ENCODE measurements at places on chromosomes 3 and 15.

DNA sequence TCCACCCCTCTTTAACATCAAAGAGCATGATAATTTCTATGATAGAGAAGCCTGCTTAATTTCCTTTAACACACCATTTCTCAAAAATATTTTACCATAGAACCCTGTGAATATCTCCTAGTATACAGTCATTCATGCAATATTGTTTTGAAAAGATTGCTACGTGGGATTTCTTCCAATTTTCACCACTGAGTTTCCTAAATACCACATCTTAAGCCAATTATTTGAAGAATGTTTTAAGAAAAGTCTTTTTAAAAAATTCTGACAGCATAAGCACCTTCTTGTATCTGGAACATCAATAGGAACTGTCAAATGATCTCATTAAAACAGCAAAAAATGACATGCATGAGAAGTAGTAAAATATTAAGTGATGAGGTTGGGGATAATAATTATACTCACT is 1126.7 kb downstream of the TUSC7 start:
- DNase-seq: no peak

GRCh38 chr15:83585601-83586335 is 68.2 kb upstream of the ADAMTSL3 start:
- DNase-seq: no peak

GRCh38 chr3:132034097-132034485 is 723 bp downstream of the CPNE4 start:
- no peak for DNase-seq

GRCh38 chr3:149462581-149463011 is 11.9 kb upstream of the TM4SF4 start:
- DNase-seq: no peak

DNA sequence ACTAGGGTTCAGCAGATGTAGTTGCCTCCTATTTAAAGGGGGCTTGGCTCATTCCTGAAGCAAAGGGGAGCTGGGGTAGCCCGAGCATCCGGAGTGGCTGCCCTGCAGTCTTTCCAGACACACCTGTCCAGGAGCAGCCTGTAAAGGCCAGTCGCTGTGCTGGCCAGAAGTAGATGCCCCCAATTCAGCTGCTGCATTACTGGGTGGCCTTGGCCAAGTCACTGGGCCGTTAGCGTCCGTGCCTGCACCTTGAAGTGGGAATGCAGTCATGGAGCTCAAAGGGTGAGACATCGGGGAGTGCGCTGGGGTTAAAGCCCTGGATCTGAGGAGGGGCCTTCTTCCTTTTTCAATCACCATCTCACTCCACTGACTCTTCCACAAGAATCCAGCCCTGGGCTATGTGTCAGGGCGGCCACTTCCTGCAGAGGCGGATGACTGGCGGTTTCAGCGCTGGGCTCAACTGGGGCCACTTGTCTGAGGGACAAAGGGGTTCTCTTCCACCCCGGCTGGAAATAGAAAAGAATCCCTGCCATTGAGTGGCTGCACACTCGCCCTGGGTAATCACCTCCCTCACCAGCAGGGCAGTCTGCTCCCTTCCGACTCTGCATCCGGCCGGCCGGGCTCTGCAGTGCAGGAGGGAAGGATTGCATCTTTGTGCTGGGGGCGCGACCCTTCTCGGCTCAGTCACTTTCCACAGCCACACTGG is 11.8 kb downstream of the ALDH1A3 start:
- DNase-seq: no peak

DNA sequence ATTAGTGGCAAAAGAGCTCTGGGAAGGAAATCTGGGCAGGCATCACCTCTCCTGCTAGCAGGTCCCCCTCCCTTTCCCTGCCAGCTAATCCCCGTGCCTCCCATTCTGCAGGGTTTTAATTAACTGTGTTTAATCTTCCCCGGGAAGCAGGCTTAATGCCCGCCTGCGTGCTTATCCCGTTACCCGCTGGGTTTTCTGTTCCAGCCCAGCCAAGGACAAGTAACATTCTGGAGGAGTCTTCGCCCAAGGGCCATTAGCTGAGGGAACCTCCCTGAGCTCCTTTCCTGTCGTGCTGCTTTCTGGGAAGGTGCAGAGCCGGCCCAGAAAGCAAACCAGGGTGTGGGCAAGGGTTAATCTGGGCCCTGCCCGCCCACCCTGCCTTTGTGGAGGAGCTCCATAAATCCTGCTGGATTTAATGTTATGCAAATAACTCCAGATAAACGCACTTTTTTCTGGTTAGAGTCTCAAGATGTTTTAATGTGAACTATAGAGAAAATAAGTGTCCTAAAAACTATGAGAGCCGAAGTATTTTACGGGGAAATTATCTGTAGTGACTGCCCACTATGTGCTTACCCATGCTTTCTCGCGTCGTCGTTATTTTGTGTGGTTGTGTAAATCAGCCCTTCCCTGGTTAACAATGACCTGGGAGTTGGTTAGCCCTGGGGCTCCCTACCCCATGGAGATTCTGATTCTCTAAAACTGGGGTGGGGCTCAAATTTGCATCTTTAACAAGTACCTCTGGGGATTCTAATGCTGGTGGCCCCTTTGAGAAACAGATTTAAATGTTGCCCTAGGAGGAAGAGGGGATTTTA is 25.9 kb downstream of the TRIM71 start:
- DNase-seq: no peak

- no peak for DNase-seq
Measured at GRCh38 chr3:54165865-54166264, 43.5 kb downstream of the CACNA2D3 start.

DNA sequence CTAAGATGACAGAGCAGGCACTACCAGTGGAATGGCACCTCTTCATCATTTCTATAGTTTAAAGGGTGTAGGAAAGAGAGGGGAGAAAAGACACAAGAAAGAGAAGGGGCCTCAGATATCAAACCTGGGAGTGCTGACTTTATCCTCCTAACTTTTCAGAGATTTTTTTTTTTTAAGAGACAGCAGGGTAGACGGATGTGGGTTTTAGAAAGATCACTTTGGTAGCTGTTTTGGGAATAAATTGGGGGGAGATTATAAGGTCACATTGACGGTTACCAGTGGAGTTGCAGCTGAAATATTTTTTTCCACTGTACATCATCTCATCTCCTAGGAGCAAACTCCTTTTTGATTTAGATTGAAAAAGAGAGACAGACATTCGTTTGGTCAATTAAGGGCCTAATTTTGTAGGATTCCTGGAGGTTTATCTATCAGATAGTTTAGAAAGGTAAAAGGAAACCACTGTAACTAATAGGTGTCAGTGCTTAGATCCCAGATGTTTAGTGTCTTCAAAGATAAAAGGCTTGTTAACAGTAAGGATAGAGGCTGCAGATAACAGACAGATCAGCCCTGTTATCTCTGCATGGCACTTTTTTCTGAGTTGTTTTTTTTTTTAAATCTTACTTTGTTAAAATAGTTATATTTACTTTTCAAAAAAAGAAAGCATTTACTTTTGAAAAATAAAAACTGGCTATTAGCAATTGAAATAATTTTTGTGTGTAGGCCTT is 1057.0 kb downstream of the IGSF11 start:
- DNase-seq: no peak

- no peak for DNase-seq
Measured at GRCh38 chr3:188936597-188937107, 235.1 kb upstream of the TPRG1 start.

GRCh38 chr3:55480911-55481743 is 6.0 kb downstream of the WNT5A start:
- DNase-seq: no peak

DNA sequence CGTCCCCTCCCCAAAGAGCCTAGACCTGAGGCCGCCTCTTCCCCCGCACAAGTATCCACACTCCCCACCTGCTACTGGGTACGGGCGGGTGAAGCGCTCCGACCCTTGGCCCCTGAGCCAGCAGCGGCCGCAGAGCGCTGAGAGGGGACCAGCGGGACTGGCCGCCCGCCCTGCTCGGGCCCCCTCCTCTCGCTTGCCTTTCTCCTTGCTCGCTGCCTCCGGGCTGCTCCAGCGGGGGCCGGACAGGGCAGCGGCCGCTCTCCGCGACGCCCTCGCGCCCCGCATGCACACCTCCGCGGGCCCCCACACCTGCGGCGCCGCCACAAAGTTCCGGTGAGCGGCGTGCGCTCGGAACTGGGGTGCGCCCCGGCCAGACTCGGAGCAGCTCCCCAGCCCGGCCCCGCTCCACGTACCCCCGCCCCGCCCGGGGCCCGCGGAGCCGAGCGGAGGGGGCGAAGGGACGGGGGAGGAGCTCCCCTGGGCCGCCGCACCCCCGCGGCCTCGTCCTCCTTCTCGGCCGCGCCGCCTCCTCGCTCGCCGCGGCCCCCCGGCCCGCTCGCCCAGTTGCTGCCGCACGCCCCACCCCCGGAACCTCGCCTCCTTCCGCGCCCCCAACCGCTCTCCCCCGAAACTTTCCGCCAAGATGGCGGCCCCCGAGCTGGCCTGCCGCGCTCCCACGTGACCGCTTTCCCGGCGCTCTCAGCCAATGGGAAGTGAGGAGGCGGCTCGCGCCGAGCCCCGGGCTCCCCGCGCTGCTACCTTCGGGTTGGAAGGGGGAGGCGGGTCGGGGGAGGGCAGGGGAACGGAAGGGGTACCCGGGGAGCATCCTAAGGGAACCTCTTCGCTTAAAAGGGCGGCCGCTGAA is 704 bp downstream of the DLG1 start:
- peak; percentile 83 for DNase-seq

GRCh38 chr3:95725770-95726169 is 1088.6 kb upstream of the EPHA6 start:
- DNase-seq: no peak

GRCh38 chr3:148229107-148229506 is 468.6 kb upstream of the AGTR1 start:
- no peak for DNase-seq

- DNase-seq: no peak
Measured at GRCh38 chr3:49020330-49021212, 1.4 kb upstream of the NDUFAF3 start.

GRCh38 chr3:117853923-117854668 is 1144.5 kb downstream of the TUSC7 start:
- DNase-seq: no peak

DNA sequence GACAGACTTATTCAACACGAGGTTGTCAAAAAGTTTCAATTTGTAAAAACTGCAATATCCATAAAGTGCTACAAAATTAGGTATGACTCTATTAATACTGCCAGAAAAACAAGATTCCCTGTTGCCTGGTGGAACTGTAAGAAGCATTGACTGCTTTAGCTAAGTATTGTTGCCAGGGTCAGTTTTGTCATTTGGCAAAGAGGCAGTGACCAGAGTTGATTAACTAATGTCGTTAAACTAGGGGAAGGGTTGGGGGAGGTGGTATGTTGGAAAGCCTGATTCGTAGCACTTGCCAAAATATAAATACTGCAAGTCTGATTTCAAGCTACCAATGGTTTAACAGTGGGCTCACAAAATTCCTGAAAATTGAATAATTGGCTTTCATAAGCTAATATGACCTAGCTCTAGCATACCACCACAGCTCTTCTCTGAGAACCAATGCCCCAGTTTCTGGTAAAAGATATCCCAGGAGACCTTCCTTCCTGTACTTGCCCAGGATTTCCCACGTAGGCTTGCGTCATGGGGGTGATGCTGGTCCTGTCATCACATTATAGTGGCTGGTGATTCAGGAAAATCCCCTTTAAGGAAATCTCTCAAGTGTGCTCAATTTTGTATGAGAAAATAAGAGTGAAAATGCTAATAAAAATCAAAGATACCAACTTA is 266.4 kb upstream of the TBC1D5 start:
- DNase-seq: no peak

- DNase-seq: no peak
Measured at GRCh38 chr15:60731583-60732130, 252.7 kb upstream of the ICE2 start.

DNA sequence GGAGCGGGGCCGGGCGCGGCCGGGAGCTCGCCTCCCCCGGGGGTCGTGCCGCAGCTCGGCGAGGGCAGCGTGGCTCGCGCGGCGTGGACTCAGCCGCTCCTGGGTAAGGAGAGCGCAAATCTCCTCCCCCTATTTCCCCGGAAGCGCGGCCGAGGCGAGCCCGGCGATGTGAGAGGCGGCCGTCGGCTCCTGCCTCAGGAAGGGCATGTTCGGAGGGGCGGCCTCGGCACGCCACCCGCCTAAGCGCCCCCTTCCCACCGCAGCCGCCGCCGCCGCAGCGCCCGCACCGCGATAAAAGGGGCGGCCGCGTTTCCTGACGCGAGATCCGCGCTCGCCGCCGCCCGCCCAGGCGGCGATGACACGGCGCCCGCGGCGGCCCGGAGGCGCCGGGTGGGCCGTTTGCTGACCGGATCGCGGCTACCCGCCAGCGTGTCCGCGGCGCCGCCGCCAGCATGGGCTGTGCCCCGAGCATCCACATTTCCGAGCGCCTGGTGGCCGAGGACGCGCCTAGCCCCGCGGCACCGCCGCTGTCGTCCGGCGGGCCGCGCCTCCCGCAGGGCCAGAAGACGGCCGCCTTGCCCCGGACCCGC is at the start of gene PDE8A:
Gene PDE8A (plus strand): TSS at position 146 of the 590 bp plus-strand sequence. CDS start 307 bp downstream, at position 453.
- DNase-seq: peak; percentile 22

DNA sequence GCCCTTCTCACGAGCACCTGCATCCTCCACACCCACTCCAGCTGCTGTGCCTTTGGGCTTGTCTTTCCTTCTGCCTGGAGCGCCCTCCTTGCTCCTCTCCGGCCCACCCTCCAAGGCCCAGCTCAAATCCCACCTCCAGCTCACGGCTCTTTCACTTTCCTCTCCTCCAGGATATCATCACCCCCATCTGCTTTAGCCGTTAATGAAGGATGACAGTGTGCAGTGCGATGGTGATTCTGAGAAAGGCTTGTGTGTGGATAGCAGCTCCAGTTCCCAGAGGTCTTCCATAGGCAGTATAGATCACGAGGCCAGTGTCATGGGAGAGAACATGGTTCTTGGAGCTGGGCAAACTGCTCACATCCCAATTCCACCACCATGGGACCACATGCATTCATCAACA is 237.4 kb downstream of the TLE3 start:
- no peak for DNase-seq

DNA sequence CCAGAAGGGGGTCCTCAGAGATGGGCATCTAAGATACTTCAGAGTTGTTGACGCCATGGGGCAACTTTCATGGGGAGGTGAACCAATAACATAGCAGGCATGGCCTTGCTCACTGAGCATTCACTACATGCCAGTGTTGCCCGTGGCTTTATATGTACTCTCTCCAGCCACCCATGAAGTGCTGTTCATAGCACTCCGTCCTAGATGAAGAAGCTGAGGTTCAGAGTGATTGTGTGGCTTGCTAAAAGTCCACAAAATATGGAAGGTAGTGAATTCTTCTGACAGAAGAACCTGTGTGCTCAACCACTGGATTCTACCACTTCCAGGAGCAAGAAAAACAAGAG is 9.8 kb upstream of the SEMA4B start:
- DNase-seq: no peak

Measured in occipital lobe (tissue), 3 donors.